Jurkat, Clone E6-1 (cell line): ENCODE measurements at places on chromosomes 1 and 21.
A peak's percentile ranks its signal among the peaks of the same experiment; 100 is the strongest.

GRCh38 chr1:236979149-236979900 is 24.9 kb downstream of the MT1HL1 start:
- no peak for DNase-seq

DNA sequence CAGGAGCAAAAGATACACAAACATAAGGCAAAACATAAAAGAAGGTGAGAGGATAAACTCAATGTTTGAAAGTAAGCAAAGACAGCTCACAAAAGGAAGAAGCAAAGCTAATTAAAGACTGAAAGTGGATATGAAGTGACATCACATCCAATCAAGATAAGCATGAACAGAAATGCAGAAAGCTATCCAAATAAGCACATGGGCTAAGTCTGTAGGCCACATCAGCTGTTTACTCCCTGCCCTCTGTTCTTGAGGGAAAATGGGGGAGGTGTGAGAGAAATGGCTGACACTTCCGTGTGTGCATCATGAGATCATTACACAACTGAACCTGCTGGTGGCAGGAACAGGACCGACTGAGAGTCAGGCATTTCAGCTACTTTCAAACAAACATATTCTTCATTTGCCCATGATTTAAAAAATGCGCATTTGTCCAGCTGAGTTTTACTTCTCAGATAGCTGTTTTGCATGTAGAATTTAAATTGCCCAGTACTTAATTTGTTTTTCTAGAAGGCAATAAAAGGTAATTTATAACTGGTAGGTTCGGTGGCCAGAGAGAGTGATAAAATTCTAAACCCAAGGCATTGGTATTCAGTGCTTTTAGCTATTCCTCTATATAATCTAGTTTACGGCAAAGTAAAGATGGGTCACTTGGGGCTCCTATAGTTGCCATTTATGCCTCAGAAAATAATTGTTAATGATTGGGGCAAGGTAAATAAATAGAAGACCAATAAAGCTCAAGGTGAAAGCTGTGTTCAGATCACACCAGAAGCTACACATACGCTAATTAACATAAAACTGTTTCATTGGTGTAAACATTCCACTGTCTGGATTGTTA is 27.2 kb upstream of the MAN1A2 start:
- DNase-seq, result peak; percentile 9

- DNase-seq, result no peak
Observed at GRCh38 chr21:32410916-32411315, 1.6 kb upstream of the EVA1C start.

DNA sequence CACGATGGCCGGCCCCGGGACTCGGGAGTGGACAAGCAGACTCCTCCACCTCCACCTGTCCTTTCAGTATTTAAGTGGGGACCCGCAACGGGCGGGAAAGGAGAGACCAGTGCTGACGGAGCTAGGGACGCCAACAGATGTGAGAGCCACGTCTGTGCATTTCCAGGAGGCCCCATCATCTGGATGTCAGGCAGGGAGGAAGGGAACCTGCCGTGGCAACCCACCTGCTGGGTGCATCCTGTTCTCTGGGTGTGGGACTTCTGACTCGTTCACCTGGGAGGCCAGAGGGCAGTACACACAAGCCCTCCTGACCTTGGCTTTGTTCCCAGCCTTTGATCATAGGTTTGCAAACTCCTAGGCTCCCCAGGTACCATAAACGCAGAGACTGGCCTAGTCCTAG is 5.6 kb upstream of the PCBP3 start:
- DNase-seq, result no peak

- DNase-seq, result no peak
Observed at GRCh38 chr1:46364612-46365011, 24.0 kb downstream of the NSUN4 start.

- DNase-seq, result no peak
Observed at GRCh38 chr1:82515650-82516049, 714.9 kb downstream of the ADGRL2 start.

DNA sequence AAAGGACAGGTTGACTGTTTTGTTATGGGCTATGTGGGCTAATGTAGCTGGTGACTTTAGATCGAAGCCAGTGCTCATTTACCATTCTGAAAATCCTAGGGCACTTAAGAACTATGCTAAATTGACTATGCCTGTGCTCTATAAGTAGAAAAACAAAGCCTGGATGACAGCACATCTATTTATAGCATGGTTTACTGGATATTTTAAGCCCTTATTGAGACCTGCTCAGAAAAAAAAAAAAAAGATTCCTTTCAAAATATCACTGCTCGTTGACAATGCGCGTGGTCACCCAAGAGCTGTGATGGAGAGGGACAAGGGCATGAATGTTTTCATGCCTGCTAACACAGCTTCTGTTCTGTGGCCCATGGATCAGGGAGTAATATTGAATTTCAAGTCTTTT is 48.1 kb downstream of the CAMSAP2 start:
- no peak for DNase-seq

- no peak for DNase-seq
Observed at GRCh38 chr1:167957710-167958109, 20.8 kb upstream of the MPC2 start.

GRCh38 chr21:46211786-46212720 is 16.5 kb downstream of the LSS start:
- DNase-seq, result no peak
